CD8-positive, alpha-beta memory T cell (primary cell): ENCODE measurements at places on chromosomes 2 and 18.

DNA sequence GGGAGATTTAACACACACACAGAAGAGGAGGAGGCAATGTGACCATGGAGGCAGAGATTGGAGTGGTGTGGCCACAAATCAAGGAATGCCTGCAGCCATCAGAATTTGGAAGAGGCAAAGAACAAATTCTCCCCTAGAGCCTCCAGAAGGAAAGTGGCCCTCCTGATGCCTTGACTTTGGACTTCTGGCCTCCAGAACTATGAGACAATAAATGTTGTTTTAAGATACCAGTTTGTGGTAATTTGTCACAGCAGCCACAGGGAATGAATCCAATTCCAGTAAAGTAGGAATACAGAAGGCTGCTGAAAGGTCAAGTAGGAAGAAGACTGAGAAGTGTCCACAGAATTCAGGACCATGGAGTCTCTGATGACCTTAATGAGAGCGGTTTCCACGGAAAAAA lies 18.1 kb downstream of the PAIP2B start:
- H3K27me3 ChIP-seq: no peaks in the 10 kb centered on the region
- no peak for DNase-seq
- H3K4me1 ChIP-seq: no peaks in the 10 kb centered on the region
- no peak overlapping the region for H3K4me3 ChIP-seq
- no peaks in the 10 kb centered on the region for H3K36me3 ChIP-seq
- no peak overlapping the region for H3K27ac ChIP-seq

GRCh38 chr2:69222953-69223658 lies 163.9 kb downstream of the GFPT1 start:
- H3K36me3 ChIP-seq: no peaks in the 10 kb centered on the region
- no peaks in the 10 kb centered on the region for H3K4me1 ChIP-seq
- no peak for DNase-seq
- no peaks in the 10 kb centered on the region for H3K27me3 ChIP-seq
- H3K4me3 ChIP-seq: no peak overlapping the region

- H3K27me3 ChIP-seq: no peaks in the 10 kb centered on the region
- no peaks in the 10 kb centered on the region for H3K4me1 ChIP-seq
- DNase-seq: no peak
- no peak overlapping the region for H3K4me3 ChIP-seq
- H3K27ac ChIP-seq: no peak overlapping the region
Observed at GRCh38 chr2:133498662-133499585, 69.3 kb downstream of the NCKAP5 start.

- no peak overlapping the region for H3K27ac ChIP-seq
- H3K27me3 ChIP-seq: no peaks in the 10 kb centered on the region
- H3K4me3 ChIP-seq: no peak overlapping the region
- H3K36me3 ChIP-seq: no peaks in the 10 kb centered on the region
Observed at GRCh38 chr18:51006061-51006818, 23.8 kb upstream of the SMAD4 start.

DNA sequence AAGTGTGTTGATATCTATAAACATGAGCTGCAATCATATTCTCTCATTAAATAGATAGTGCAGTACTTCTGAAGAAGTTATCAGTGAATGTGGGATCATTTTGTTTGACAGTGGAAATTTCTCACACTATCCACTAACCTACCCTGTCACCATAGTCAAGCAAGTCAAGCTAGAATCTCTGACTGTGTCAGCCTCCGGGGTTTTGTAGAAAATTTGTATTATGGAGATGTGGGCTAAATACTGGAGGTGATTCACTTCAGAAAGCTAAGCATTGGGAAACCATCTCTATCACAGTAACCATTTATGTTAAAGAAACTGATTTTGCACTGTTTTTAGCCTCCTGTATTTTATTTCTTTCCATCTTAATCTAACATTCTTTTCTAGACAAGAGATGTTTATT lies 126.6 kb upstream of the CREB1 start:
- DNase-seq: no peak
- H3K4me1 ChIP-seq: no peaks in the 10 kb centered on the region
- no peak overlapping the region for H3K27ac ChIP-seq
- no peak overlapping the region for H3K4me3 ChIP-seq
- H3K27me3 ChIP-seq: no peaks in the 10 kb centered on the region
- H3K36me3 ChIP-seq: no peaks in the 10 kb centered on the region

- no peak for DNase-seq
- no peaks in the 10 kb centered on the region for H3K27me3 ChIP-seq
- no peak overlapping the region for H3K4me3 ChIP-seq
Observed at GRCh38 chr2:128670066-128670465, 351.4 kb upstream of the HS6ST1 start.

GRCh38 chr2:6605836-6606505 lies 259.7 kb downstream of the CMPK2 start:
- no peak overlapping the region for H3K4me3 ChIP-seq
- H3K27me3 ChIP-seq: no peaks in the 10 kb centered on the region
- no peak for DNase-seq
- H3K27ac ChIP-seq: no peak overlapping the region

- H3K27ac ChIP-seq: no peak overlapping the region
- H3K4me1 ChIP-seq: no peaks in the 10 kb centered on the region
- H3K4me3 ChIP-seq: no peak overlapping the region
- no peak for DNase-seq
- no peaks in the 10 kb centered on the region for H3K27me3 ChIP-seq
Observed at GRCh38 chr18:55607773-55608172, 19.8 kb upstream of the TCF4 start.

GRCh38 chr2:238523158-238524110 lies 96.7 kb downstream of the ASB1 start:
- DNase-seq: no peak
- no peaks in the 10 kb centered on the region for H3K36me3 ChIP-seq
- no peak overlapping the region for H3K4me3 ChIP-seq
- H3K27me3 ChIP-seq: no peaks in the 10 kb centered on the region

- no peak overlapping the region for H3K4me3 ChIP-seq
- H3K27ac ChIP-seq: no peak overlapping the region
- H3K36me3 ChIP-seq: no peaks in the 10 kb centered on the region
- peaks cover 6% of the 10 kb centered on the region for H3K4me1 ChIP-seq
Observed at GRCh38 chr18:59923539-59924196, 23.9 kb downstream of the PMAIP1 start.

GRCh38 chr2:220648628-220649027 lies 923.5 kb downstream of the EPHA4 start:
- no peak overlapping the region for H3K27ac ChIP-seq
- DNase-seq: no peak
- no peak overlapping the region for H3K4me3 ChIP-seq

DNA sequence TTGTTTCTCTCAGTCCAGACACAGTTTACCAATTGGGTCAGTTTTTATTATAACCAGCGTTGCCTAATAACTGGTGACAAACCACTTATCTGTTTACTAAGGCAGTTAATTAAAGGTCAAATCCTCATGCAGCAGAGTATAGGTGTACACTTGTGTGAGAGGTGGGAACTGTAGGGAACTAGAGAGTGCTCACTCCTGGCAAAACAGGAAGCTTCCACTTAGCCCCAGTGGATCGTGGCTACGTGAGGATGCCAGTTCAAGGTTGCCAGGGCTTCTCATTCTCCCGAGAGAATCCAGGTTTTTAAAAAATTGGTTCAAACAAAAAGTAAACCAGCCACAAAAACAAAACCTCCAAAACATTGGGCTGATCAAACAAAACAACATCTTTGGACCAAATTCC lies 8.1 kb downstream of the CYBRD1 start:
- no peaks in the 10 kb centered on the region for H3K27me3 ChIP-seq
- no peak overlapping the region for H3K27ac ChIP-seq
- no peaks in the 10 kb centered on the region for H3K4me1 ChIP-seq
- H3K4me3 ChIP-seq: no peak overlapping the region

GRCh38 chr2:68925295-68925896 lies 27.3 kb downstream of the GKN2 start:
- H3K4me3 ChIP-seq: no peak overlapping the region
- H3K27me3 ChIP-seq: no peaks in the 10 kb centered on the region
- no peaks in the 10 kb centered on the region for H3K36me3 ChIP-seq
- H3K27ac ChIP-seq: no peak overlapping the region

- no peaks in the 10 kb centered on the region for H3K36me3 ChIP-seq
- H3K27me3 ChIP-seq: peaks cover 64% of the 10 kb centered on the region
- H3K4me3 ChIP-seq: no peak overlapping the region
- H3K4me1 ChIP-seq: peaks cover 32% of the 10 kb centered on the region
Observed at GRCh38 chr2:174343343-174343622, 8.5 kb downstream of the SP9 start.

DNA sequence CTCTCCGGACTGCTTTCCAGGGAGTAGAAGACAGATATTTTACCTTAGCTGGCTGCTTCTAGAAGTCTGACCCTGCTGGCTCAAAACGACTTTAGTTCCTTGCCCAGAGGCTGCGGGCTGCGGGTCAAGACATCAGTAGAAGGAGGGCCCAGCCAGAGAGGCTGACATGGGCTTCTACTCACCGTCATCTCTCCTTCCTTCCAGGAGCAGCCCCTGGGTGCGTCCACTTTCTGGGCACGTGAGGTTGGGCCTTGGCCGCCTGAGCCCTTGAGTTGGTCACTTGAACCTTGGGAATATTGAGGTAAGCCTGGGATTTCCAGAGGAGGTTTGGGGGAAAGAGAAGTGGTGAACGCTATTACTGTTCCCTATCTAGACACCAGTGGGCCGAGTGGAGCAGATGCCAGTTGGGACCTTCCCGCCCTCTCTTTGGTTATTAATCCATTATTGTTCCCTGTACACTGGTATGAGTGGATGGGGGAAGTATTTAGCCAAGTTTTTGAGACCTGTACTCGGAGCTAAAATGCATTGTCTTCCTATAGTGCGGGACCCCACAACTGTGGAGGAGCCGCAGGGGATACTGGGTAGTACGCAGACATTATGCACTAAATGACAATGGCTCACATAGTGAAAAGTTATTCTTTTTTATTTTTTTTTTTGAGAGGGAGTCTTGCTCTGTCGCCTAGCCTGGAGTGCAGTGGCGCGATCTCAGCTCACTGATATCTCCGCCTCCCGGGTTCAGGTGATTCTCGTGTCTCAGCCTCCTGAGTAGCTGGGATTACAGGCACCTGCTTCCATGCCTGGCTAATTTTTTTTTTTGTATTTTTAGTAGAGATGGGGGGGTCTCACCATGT lies 26.3 kb upstream of the CASP8 start:
- H3K36me3 ChIP-seq: no peaks in the 10 kb centered on the region
- peak overlapping the region; percentile 80 for H3K27ac ChIP-seq
- H3K27me3 ChIP-seq: no peaks in the 10 kb centered on the region
- peak overlapping the region; percentile 81 for H3K4me3 ChIP-seq
- DNase-seq: no peak
- peaks cover 55% of the 10 kb centered on the region for H3K4me1 ChIP-seq

- H3K27me3 ChIP-seq: no peaks in the 10 kb centered on the region
- H3K4me3 ChIP-seq: no peak overlapping the region
- H3K27ac ChIP-seq: no peak overlapping the region
- H3K4me1 ChIP-seq: peaks cover 30% of the 10 kb centered on the region
- no peaks in the 10 kb centered on the region for H3K36me3 ChIP-seq
- peak; percentile 30 for DNase-seq
Observed at GRCh38 chr2:10297959-10298531, 4.7 kb upstream of the HPCAL1 start.

DNA sequence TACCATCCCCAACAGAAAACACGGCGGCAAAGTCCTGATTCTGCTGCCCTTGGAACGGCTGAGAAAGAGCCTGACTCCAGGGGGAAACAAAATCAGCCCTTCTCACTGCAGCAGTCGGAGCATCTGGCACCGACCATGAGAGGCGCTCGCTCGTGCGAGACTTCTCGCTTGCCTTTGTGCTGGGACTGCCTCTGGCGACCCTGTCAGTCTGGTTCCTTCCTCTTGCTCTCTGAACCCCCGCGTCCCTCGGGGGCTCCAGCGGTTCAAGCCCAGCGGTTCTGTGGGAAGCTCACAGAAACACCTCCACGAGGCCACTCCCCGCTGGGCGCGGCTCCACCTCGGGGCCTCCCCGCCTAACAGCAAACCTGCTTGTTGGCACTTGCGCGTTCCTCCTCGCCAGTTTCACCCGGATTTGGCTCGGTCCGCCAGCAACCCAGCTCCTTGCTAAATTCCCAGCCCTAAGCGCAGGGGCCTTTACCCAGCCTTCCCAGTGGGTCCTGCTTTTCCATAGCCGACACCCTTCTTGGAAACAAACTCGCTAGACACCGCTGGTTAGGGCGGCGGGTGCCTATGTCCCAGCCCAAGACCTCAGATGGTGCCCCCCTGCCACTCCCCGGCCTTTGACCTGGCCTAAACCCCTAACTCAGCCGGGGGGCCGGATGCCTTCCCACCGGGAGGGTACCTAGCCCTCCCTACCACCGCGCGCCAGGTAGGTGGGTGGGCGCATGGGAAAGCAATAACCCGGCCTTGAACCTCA lies 2.2 kb downstream of the RND3 start:
- no peak overlapping the region for H3K27ac ChIP-seq
- peaks cover 3% of the 10 kb centered on the region for H3K4me1 ChIP-seq
- peaks cover 4% of the 10 kb centered on the region for H3K27me3 ChIP-seq
- no peak for DNase-seq
- no peak overlapping the region for H3K4me3 ChIP-seq

GRCh38 chr2:75609937-75610508 lies 36.6 kb upstream of the MRPL19 start:
- H3K36me3 ChIP-seq: no peaks in the 10 kb centered on the region
- peaks cover 4% of the 10 kb centered on the region for H3K4me1 ChIP-seq
- H3K27me3 ChIP-seq: peaks cover 10% of the 10 kb centered on the region
- H3K27ac ChIP-seq: no peak overlapping the region
- no peak overlapping the region for H3K4me3 ChIP-seq

DNA sequence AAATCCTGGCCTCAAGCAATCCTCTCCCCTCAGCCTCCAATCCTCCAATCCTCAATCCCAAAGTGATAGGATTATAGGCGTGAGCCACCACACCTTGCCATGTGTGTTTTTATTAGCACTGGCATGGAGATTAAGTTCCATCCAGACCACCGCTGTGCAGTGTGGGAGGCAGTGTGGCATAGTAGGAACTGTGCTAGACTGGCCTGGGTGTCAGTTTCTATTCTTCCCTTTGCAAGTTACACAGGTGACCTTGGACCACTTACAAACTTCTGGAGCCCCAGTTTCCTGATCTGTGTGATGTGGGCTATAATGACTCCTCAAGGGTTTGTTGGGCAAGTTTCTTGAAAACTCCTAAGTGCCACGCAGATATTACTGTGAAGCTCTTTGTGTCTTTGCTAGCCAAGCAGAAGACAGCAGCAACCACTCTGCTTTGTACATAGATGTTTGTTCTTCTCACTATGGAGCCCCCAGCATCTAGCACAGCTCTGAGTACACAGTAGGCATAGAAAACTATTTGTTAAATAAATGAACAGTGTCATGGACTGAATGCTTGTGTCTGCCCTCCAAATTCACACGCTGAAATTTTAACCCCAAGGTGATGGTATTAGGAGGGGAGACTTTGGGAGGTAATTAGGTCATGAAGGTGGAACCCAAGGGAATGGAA lies 93.0 kb downstream of the LBH start:
- H3K4me1 ChIP-seq: peaks cover 7% of the 10 kb centered on the region
- H3K27ac ChIP-seq: no peak overlapping the region
- H3K4me3 ChIP-seq: no peak overlapping the region

- no peak overlapping the region for H3K4me3 ChIP-seq
- H3K36me3 ChIP-seq: no peaks in the 10 kb centered on the region
- no peak for DNase-seq
- H3K27ac ChIP-seq: no peak overlapping the region
- H3K4me1 ChIP-seq: no peaks in the 10 kb centered on the region
Observed at GRCh38 chr18:34492652-34493051, 217.4 kb upstream of the DTNA start.

- H3K4me1 ChIP-seq: no peaks in the 10 kb centered on the region
- no peak for DNase-seq
- H3K27me3 ChIP-seq: no peaks in the 10 kb centered on the region
- no peaks in the 10 kb centered on the region for H3K36me3 ChIP-seq
- H3K27ac ChIP-seq: no peak overlapping the region
Observed at GRCh38 chr2:234911271-234911670, 40.5 kb upstream of the SH3BP4 start.
